Cortex of kidney (tissue), 1 donor: ENCODE measurements at places on chromosomes 7 and 10.

GRCh38 chr10:131047501-131047900, 264.0 kb downstream of the TCERG1L start:
- DNase-seq = no peak

DNA sequence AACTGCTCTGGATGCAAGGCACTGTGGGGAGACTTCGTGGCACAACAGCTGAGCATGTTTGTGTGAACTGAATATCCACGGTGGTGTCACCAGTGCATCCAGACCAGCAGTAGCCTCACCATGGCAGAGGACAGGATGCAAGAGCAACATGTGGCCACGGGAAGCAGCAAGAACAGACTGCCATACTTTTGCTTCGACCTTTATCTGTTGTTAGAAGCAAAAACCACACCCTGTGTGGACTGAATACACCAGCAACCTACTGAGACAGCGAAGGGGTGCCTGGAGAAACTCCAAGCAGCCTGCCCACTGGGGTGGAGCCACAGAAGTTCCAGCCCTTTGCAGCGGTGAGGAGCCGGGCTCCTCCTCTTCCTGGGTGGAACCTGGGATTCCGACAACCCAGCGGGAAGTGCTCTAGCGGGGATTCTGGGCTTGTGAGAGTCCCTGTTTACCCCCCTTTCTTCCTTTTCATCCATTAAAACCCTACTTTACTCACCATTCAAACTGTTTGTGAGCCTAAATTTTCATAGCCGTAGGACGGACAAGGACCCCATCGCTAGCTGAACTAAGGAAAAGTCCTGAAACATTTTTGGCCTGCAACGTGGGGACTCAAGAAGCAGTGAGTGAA, 584.9 kb downstream of the GRM8 start:
- DNase-seq = no peak

DNA sequence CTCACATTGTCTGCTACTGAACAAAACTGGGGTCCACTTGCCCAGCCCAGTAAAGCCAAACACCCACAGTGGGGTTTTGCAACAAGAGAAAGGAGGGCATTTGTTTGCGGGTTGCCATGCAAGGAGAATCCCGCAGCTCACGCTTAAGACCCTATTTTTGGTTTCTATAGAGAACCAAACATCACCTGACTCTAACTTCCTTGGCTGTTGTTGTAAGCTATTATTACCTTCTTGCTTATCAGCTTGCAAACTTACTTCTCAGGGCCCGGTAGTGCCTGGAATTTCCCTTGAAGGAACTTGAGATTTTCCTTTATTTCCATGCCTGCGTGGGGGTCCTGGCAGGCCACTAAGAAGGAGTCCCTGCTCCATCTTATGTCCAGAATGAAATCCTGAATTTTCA, 20.7 kb downstream of the IFIT3 start:
- no peak for DNase-seq

GRCh38 chr7:131773413-131773812, 217.0 kb upstream of the PODXL start:
- DNase-seq = no peak

GRCh38 chr10:43793704-43794103, 145.0 kb upstream of the ZNF32 start:
- DNase-seq = no peak

DNA sequence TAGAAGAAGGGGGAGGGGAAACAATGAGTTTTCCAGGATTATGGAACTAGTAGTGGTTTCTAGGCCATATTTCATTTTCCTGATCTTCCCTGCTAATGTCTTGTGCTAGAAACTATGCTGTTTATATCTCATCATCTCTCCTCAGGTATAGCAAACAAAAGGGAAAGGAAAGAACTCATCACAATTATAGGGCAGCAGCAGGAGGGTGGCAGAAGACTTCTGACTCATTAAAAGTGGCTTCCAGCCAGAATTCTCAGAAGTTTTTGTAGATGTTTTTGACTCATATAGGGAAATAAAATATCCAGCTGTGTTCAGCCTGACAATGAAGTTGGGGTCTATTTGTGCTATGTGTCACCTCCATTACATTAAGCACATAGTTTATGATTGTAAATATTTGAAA, 6.5 kb downstream of the AHR start:
- DNase-seq = no peak

GRCh38 chr10:34627741-34628140, 187.4 kb downstream of the PARD3 start:
- no peak for DNase-seq

DNA sequence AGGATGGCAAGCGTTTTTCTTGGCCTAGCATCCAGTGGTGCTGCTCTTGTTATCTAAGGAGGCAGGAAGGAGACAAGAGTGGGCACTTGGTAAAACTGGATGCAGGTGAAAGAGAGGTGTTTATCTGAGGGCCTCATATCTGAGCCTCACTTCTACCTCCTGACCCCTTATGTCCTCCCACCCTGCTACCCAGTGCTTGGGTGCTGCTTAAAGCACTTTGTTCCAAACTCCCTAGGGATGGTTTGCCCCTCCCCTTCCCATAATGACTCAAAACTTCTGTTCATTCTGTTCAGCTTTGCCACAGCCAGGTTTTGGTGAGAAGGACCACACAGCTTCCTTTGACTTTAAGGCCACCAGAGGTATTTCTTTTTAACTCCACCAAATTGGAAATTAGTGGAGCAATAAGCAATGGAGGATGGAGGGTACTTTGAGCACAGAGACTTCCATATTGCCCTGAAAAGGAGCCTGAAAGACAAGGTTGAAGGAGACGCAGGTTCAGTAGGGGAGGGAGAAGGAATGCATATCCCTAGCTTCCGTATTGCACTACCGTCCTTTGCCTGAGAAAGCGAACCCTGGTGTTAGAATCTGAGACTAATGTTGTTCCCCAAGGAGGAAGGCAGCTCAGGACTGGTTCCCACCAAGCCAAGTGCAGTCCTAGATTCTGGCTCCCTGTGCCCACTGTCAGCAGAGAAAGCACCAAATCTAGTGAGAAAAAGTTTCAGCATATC, 30.1 kb downstream of the ENTPD1 start:
- DNase-seq = no peak

GRCh38 chr10:70374775-70375614, 7.4 kb downstream of the LRRC20 start:
- DNase-seq = no peak

- DNase-seq = no peak
These were observed 107.5 kb downstream of the MKI67 start for GRCh38 chr10:128018691-128019090.

GRCh38 chr10:3452683-3453361, 280.2 kb upstream of the PITRM1 start:
- no peak for DNase-seq

DNA sequence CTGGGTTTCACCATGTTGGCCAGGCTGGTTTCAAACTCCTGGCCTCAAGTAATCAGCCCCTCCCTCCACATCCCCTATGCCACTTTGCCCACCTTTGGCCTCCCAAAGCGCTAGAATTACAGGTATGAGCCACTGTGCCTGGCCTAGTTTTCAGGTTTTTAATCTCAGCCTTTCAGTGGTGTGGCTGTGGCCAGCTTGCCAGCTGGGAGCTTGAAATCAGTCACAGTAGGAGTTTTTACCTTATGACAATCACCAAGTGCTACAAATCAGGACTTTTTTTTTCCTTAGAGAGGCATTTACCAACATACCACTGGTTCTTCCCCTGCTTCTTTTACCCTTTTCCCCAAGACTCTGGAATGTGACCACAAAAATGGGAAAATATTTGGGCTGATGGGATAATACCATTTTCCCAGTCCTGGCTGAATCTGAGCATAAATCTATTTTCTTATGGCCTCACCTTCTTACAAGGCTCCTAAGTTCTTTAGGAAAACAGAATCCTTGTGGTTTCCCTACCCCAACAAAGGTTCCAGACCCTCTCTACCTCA, 6.2 kb downstream of the STEAP4 start:
- no peak for DNase-seq

DNA sequence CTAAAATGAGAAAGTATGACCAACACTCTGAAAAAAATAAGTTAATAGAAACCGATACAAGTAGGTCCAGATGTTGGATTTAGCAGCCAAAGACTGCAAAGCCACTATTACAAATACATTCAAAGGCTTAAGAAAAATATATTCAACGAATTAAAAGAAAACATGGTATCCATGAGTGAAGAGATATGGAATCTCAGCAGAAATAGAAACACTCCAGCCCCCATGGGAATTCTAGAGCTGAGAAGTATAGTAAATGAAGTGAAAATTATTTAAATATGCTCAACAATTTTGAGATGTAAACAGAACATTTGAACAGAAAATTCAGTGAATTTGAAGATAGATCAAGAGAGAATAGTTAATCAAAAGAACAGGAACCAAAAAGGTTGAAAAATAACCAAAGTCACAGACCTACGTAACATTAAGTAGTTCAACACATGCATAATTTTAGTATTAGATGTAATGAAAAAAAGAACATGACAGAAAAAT, 72.0 kb upstream of the WIPF3 start:
- no peak for DNase-seq

DNA sequence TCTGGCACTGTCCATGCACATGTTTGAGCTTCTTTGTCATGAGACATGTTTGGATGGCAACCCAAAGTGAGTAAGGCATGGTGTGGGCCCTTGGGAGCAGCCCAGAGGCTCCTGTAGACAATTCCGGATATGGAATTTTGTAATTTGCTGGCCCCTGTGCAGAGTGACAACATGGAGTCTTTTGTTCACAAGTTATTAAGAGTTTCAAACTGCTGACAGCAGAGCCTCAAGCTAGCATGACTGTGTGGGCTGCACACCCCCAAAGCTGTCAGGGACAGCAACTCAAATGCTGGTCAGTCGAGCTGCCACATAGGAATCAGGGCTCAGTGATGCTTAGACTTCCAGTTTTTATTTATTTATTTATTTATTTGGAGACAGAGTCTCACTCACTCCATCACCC, 7.0 kb upstream of the MYL7 start:
- no peak for DNase-seq

DNA sequence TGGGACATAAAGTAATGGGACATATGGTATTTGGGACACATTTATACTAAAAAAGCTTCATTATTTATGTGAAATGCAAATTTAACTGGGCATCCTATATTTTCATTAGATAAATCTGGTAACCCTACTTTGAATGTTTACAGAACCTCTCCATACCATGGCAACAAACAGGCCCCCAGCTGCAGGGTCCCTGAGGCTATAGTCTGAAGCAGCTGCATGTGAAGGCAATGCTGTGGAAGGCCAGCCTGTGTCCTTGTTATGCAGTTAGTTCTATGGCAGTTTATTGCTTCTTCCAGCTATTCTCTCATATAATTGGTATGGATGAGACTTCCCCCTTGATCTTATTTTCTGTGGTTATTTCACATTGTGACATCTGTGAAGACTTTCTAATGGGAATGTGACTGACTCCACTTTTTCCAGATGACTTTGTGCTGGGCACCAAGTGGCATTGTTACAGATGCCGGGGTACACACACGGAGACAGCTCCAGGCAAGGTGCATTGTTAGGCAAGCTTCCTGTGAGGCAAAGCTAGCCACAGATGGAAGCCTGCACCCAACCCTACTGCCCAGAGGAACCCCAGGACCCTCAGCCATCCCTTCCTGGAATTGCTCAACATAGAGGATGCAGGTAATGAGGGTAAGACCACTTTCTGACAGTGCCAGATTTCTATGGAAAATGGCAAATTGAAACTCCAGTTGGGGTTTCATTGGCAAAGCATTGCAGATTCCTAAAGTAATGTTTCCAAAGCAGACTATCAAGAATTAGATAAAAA, 49.5 kb upstream of the ADAM12 start:
- no peak for DNase-seq

GRCh38 chr7:103718482-103719061, 270.9 kb downstream of the RELN start:
- DNase-seq = no peak

DNA sequence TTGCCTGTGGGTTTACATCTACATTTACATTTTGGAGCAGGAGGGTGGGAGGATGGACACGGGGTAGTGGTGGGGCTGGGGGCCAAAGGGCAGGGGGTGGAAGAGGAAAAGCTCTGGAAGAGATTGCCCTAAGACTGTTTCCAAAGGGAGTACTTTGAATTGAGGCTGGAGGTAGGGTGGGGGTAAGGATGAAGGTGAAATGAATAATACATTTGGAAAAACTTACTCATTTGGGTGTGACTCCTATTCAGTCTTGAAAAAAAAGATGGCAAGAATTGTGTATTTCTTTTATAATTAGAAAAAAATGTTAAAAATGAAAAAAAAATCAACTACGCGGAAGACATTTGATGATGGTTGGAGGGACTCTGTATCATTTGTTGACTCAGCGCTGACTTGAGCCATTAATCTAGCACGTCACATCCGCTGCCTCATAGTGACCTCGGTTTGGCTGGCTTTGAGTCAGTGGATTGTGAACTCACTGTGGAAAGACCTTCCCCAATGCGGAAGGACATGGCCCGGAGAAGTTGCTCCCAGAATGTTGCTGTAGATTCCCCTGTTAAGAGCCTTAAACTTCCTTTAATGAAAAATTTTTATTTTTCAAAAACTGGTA, 2.8 kb downstream of the FAM180A start:
- no peak for DNase-seq

DNA sequence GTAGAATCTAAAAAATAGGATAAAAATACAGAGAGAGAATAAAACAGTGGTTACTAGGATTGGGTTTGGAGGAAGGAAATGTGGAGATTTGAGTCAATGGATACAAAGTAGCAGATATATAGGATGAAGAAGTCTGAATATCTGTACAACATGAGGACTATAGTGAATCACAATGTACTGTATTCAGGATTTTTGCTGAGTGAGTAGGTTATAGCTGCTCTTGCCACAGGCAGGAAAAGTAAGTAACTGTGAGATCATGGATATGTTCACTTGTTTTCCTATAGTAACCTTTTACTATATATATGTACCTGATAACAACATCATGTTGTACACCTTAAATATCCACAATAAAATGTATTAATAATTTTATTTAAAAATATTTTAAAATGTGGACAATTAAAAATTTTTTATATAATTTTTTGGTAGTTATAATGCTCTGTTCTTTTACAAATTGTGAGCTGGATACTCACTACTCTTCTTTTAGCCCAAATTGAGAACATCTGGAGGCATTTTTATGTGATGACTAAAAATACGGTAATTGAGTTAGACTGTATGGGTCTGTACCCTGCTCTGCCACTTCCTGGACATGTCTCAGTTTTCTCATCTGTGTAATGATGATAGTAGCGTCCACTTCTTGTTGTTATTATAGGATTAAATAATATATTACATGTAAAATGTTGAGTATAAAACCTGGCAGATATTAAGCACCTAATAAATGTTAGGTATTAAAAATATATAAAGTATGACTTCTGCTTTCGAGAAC, 439.1 kb downstream of the AUTS2 start:
- DNase-seq = no peak
